ENCODE measurements at places on chromosomes 3 and 15.
A peak's percentile ranks its signal among the peaks of the same experiment; 100 is the strongest.

DNA sequence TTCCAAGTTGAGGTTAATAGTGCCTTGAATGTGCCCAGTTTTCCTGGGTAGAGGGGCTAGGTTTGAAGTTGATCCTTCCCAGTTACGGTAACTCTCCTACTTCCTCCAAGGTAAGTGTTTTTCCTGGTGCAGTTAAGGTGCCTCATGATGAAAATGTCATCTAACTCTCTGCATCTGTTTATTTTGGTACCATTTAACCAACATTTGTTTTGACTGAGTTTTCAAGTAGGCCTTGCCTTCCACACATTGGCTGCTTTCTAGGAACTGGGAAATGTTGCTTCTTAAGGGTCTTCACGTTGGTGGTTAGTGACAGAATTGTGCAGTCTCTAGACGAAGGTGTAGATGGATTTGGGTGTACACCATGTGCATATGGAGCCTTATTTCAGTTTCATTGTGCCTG is 31.3 kb downstream of the USP3 start:
- no peak for DNase-seq

DNA sequence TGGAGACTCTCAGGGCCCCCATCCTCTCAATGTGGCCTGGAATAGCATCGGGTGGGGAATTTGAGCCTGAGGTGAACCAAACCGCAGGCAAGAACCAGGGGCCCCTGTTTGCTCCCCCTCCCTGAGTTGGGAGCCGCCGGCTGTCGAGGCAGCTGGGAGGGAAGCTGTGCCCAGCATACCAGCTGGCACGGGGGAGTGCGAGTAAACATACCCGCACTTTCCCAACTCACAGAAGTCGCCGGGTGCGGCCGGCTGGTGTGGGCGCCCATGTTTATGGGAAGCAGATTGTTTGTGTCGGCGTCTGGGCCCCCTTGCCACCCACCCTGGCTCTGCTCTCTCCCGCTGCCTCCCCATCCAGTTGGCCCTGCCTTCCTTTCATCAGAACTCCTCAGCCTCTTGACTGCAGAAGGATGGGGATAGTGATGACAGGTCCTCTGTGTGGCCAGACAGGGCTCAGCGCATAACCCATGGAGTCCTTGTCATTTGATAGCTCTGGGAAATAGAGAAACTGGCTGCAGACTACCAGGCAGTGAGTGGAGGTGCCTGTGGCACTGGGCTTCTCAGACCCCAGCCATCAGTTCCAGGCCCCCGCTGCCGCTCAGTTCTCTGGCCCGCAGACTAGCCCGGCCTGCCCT is 60.4 kb downstream of the CACNA2D2 start:
- DNase-seq = no peak

DNA sequence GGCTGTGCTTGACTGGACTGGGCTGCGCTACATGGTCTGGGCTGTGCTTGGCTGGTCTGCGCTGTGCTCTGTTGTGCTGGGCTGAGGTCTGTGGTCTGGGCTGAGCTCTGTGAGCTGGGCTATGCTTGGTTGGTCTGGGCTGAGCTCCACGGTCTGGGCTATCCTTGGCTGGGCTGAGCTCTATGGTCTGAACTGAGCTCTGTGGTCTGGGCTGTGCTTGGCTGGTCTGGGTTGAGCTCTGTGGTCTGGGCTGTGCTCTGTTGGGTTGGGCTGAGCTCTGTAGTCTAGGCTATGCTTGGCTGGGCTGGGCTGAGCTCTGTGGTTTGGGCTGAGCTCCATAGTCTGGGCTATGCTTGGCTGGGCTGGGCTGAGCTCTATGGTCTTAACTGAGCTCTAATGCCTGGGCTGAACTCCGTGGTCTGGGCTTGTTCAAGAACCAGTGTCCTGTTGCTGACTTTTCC is 92.0 kb downstream of the PLXNA1 start:
- DNase-seq = no peak

DNA sequence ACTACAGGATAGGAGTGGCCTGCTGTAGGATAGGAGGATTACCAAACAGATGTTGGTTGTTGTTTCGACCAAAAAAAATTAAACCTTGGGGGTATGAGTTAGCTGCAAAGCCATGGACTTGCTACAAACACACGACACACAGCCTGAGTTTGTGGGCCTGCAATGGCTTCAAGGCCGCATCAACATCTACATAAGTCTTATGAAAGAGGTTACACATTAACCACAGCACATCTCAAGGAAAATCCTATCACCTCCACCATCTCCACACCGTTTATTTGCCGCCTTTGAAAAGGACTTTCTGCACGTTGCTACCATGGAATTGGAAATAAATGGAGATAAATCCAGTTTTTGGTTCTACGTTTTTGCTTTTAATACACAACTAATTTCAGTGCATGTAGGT is 23.0 kb downstream of the LRIG1 start:
- no peak for DNase-seq

- no peak for DNase-seq
Measured at GRCh38 chr3:161549261-161549660, 52.7 kb downstream of the OTOL1 start.

DNA sequence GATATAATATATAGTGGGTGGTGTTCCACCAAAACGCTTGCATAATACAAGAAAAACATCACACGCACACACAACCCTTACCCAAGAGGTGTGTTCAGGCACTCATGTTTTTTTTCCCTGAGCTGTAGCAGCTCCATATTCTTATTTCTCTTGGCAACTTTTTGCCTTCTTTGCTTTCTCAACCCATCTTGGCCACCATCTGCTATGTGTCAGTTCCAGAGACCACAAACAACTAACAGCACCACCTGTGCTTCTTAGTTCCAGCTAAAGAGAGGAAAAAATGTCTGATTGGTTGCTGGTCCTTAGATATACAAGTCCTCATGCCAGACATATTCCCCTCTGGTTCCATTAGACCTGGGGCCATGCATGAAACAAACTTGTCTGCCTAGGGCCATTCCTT is 11.9 kb downstream of the ACTC1 start:
- no peak for DNase-seq

GRCh38 chr3:194030372-194030771 is 105.6 kb upstream of the HES1 start:
- no peak for DNase-seq

DNA sequence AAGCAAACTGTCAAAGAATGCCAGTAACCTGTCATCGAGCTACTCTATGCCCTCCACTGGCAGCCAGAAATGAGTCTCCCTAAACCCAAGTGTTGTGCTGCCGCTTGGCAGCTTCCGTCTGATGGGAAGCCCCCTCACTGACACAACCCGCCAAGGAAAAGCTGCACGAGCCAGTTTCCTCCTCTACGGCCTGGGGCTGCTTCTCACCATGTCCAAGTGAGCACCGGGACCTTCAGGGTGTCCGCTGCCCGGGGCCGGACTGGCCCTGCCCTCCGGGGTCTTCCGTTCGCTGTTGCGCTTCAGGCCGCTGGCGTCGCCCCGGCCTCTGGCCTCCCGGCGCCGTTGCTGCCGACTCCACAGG is 490 bp downstream of the TOMM70 start:
- peak; percentile 45 for DNase-seq

DNA sequence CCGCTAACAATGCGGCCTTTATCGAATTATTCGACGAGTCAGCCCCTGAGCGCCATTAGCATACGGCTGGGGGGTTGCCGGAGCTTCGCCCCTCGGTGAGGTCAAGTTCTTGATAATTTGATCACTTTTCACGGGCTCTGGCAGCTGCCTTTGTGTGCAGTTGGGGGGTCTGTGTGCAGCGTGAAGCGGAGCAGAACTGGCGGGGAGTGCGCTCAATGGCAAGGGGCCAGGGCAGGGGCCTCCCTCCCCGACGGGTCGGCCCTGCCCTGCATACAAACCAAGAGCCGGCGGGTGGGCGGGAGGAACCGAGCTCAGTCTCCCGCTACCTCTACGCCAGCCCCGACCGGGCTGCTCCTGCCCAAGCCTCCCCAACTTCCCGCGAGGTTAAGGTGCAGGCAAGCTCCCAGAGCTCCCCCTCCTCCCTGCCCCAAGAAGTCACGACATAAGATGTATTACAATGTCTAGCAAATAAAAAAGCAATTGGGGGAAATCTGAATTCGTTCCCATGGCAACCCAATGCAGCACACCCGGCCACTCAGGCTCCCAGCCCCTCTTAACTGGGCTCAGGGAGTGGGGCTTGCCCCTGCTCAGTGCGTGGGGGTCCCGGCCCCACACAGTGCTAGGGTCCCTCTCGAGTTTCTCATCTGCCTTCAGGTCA is 34.1 kb upstream of the POLG start:
- DNase-seq = no peak
